ENCODE measurements at places on chromosomes 11 and 22.

DNA sequence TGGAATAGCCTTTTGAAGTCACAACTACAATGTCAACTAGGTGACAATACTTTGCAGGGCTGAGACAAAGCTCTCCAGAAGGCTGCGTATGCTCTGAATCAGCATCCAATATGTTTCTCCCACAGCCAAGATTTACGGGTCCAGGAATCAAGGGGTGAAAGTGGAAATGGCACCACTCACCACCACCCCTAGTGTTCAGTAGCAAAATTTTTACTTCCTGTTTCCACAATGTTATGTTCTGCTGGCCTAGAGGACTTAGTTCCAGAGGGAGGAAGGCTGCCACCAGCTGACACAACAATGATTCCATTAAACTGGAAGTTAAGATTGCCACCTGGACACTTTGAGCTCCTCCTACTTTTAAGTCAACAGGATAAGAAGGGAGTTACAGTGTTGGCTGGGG, 68.5 kb upstream of the MPEG1 start:
- DNase-seq, result no peak

- DNase-seq, result no peak
These were observed 125.6 kb downstream of the CSNK2A3 start for GRCh38 chr11:11227296-11228085.

DNA sequence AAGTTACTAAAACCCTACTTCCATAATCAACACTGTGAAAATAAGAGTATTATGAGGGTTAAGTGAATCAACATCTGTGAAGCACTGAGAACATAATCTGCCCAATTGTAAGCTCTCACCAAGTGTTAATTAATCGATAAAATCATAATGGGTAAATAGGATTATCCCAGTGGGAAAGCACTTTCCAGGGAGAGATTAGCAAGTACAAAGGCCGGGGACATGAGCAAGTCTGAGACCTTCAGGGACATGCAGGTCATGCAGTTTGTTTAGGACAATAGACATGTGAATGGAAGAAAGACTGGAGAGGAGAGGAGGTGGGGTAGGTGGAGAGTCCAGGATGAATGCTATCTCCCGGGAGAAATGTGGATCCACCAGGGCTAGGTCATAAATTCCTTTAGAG, 57.8 kb upstream of the FIBIN start:
- no peak for DNase-seq

DNA sequence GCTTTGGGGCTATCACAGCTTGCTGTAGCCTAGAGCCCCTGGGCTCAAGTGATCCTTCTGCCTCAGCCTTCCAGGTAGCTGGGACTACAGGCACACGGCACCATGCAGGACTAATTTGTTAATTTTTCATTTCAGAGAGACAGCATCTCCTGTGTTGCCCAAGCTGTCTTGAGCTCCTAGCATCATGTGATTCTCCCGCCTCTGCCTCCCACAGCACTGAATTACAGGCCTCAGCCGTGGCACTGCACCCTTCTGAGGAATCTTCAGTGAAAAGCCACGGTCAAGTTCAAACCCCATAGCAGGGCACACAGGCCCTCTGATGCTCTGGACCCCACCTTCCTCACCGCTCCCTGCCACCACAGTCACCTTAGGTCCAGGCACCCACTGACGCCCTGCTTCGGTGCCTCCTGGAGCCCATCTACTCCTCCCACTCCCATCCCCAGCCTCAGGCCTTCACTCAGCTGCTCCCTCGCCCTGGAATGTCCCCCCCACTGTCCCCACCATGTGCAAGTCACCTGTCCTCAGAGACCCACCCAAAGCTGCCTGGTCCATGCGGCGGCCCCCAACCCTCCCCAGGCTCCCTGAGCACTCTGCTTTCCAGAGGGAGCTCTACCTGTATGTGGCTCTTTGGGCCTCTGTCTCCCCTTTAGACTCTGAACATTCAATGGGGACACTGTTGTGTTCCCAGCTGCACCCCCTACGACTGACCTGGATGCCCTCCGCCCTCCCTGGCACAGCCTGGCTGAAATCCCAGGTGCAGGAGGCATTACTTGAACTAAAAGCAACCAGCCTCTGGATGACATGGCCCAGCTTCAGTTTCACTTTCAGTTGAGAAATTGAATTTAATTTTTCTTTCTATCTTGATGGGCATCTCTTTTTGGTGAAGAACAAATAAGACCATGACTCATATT, 1.6 kb downstream of the APOL2 start:
- DNase-seq, result no peak

GRCh38 chr22:36619797-36620399, 83.7 kb downstream of the CACNG2 start:
- DNase-seq, result no peak

DNA sequence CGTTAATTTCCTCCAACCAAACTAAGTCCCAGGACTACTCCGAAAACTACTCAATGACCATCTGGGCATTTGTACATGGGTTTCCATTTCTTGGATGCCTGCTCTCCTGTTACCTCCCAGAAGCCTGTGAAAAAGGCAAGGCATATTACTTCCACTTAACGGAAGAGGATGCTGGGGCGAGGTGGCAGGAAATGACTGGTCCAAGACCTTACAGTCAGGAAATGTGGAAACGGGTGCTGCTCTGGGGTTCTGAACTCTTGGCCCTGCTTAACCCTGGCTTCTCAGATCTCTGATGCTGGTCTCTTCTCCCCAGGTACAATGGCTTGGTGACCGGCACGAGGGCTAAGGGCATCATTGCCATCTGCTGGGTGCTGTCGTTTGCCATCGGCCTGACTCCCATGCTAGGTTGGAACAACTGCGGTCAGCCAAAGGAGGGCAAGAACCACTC, 12.9 kb downstream of the ADORA2A start:
- DNase-seq, result no peak

- no peak for DNase-seq
These were observed 4.6 kb upstream of the RNF185 start for GRCh38 chr22:31155422-31155821.

GRCh38 chr11:27830206-27830605, 130.0 kb upstream of the BDNF start:
- no peak for DNase-seq

- no peak for DNase-seq
These were observed 7.8 kb upstream of the IFTAP start for GRCh38 chr11:36586543-36586942.

GRCh38 chr11:126212089-126212660, 593 bp downstream of the FAM118B start:
- DNase-seq, result no peak

GRCh38 chr11:12694183-12694531, 19.9 kb downstream of the TEAD1 start:
- no peak for DNase-seq

DNA sequence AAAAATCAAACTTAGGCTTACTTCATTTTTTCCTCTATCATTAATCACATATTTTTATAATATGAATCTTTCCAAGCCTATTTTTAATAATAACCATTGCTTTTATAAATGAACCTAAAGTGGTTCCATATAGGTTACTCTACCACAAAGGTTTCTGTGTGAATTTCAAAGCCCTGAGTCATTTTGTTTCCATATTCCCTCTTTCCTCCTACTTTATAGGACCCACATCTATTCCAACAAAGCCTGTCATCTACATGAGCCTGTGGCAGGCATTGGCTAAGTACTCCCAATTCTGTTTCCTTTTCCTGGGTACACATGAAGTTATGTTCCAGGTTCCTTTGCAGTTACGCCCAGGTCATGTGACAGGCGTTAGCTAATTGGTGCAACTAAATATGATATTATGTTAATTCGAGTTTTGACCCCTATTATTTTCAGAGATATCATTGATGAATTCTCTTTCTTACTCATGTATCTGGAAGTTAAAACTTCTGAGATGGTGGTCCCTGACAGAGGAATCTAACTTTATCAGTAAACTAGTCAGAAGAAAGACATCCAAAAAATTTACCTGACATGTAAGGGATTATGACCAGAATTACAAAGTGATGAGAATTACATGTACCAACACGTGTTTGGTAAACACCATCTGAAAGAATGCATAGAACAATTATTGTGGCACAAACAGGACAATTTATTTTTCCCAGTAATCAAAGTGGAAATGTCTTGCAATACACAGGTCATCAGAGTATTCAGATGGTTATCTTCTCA, 1264.0 kb upstream of the CNTN5 start:
- DNase-seq, result no peak

All from cortex of kidney (tissue), 1 donor.